Stimulated activated CD4-positive, alpha-beta T cell treated with anti-CD3 and anti-CD28 coated beads, Interleukin-1b, Interleukin-23, amount 100 ng/mL, for 1 hour (primary cell): ENCODE measurements at places on chromosomes 12 and 14.

GRCh38 chr14:76940021-76940760 is 88.3 kb downstream of the IRF2BPL start:
- DNase-seq: no peak

DNA sequence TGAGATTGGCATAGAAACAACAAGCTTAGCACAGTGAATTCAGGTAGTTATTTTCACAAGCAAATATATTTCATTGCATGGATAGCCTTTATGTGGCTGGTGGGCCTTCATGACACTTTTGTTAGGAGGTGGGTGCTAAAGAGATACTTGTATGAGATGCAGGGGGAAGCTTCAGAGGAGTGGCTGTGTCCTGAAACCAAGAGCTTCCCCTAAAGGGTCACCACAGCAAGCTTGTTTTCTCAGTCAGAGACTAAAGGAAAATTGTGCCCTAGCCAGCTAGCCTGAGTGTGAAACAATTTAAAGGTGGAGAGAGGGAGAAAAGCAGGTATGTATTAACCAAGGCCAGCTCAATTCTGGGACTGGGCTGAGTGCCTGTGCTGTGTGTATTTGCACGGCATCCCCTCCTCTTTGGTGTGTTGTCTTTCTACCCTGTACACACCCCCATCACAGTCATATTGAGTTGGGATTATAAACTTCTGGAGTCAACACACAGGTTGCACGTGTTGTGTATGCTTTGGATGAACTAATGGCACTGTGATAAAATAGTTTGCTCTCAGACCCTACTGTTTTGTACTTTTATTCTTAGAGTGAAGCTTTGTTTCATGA is 79.2 kb downstream of the RASSF8 start:
- no peak for DNase-seq

DNA sequence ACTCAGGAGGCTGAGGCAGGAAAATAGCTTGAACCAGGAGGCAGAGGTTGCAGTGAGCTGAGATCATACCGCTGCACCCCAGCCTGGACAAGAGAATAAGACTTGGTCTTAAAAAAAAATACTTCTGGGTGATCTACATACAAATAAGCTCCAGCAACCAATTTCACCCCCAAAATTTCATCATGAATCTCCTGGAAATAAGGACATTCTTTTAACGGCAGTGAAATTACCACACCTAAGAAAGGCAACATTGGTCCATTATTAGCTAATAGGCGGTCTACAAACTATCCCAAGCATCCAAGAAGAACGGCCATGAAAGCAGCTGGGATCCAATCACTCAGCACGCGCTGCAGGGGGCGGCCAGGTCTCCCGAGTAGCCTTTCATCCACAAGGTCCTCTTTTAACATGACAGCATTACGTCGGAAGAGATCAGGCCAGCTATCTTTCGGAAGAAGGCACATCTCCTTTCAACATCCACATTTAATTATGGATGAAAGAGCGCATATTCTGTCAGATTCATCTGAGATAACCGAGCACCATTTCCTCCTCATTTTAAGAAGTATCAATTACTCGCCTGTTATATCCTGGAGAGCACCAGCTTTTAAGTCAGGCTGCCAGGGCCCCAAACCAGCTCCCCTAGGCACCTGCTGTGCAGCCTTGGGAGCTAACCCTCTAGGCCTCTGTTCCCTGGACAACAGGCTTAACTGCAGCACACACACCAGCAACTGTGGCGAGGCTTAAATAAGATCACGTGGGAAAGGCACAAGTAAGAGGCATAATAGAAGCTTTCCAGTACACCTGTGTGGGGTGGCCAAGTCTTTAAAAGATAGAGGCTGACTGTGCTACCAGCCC is 4.2 kb downstream of the SLC15A4 start:
- DNase-seq: no peak

DNA sequence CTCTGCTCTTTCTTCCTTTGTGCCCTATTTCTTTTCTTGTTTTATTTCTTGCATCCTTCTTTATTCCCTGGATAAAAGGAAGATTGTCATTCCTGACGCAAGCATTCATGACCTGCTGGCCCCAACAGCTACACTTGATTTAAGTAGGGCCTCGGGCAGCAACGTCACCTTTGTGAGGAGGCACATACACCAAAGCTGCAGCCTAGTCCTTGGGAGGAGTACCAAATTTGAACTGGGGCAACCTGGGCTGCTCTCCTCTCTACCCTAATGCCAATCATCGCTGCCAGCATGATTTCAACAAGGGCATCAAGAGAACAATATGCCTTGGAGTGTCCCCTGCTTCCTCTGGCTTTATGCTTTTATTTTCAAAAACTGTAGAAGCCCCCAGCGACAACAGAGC is 76.4 kb downstream of the C12orf50 start:
- no peak for DNase-seq

DNA sequence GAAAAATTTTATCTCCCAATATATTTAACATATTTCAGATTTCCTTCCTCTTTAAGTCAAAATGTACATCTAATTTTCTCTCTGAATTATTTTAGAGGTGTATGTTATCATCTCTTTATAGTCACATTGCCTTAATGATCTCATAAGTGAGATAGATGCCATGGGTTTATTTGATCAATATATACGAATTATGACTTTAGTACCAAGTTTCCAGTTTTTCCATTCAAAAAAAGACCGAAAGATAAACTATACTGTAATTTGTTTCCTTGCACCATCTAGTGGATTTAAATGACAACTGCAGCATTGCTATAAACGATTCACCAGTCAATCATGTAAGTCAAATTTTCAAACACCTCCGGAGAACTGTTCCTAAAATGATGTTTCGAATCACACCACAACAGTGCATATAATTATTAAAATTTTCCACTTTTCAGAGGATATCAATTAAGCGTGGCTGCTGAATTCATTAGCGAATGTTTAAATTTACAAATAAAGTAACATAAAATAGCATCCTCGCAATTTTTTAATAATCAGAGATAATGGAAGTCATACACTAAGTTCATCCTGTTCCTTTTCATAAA is 419 bp upstream of the ATXN7L3B start:
- no peak for DNase-seq

GRCh38 chr14:58598028-58598803 is 39.5 kb upstream of the DACT1 start:
- no peak for DNase-seq

- no peak for DNase-seq
Observed at GRCh38 chr12:96513681-96514080, 24.3 kb downstream of the CFAP54 start.

- DNase-seq: no peak
Observed at GRCh38 chr14:94633121-94633520, 20.9 kb downstream of the SERPINA3 start.

GRCh38 chr14:73264080-73264884 is 27.0 kb downstream of the PAPLN start:
- no peak for DNase-seq

GRCh38 chr12:71415336-71416231 is 24.0 kb upstream of the LGR5 start:
- no peak for DNase-seq

DNA sequence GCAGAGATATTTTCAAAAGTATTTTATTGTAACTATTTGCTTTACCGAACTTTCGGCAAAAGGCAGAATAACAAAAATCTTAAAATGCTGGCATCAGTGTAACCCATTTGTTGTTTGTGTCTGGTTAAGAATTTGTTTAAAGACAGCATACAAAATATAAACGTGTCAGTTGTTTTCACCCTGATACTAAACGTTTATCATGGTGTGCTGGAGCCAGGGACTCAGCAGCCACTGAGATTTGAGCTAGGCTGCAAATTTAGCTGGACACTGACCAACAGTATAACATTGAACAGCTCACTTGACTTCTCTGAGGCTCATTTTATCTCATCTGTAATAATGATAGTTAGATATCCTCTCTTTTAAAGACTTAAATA is 183.7 kb downstream of the TMTC3 start:
- no peak for DNase-seq

DNA sequence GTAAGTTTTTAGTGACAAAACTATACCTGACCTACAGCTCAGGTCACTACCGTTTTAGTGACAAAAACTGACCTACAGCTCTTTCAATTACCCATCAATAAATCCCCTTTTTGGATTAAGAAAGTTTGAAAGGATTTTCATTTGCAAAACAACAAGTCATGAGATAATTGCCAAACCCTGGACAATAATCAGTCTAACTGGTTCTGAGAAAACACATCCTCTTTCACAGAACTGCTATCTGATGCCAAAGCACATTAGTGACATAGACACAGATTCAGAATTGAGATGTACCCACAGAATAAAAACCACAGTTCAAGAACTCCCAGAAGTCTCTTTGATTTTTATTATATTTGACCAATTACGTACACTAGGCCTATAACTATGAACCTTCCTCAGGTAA is 126.0 kb upstream of the COCH start:
- no peak for DNase-seq

GRCh38 chr12:29051221-29051620 is 97.9 kb upstream of the FAR2 start:
- DNase-seq: no peak

GRCh38 chr12:27505761-27506160 is 18.2 kb upstream of the PPFIBP1 start:
- DNase-seq: no peak

- DNase-seq: no peak
Observed at GRCh38 chr14:99972748-99973466, 92.3 kb upstream of the EVL start.

DNA sequence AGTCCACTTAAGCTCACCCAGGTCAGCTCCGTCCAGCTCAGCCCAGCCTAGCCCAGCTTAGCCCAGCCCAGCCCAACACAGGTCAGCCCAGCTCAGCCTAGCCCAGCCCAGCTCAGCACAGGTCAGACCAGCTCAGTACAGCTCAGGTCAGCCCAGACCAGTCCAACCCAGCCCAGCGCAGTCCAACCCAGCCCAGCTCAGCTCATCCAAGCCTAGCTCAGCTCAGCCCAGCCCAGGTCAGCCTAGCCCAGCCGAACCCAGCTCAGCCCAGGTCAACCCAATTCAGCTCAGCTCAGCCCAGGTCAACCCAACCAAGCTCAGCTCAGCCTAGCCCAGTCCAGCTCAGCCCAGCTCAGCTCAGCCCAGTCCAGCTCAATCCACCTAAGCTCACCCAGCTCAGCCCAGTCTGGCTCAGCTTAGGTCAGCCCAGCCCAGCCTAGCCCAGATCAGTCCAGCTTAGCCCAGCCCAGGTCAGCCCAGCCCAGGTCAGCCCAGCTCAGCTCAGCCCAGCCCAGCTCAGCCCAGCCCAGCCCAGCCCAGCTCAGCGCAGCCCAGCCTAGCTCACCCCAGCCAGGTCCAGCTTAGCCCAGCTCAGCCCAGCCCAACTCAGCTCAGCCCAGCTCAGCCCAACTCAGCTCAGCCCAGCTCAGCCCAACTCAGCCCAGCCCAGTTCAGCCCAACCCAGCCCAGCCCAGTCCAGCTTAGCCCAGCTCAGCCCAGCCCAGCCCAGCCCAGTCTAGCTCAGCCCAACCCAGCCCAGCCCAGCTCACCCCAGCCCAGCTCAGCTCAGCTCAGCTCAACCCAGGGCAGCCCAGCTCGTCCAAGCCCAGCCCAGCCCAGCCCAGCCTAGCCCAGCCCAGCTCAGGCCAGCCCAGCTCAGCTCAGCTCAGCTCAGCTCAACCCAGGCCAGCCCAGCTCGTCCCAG is 184.0 kb downstream of the TMEM121 start:
- DNase-seq: no peak

- no peak for DNase-seq
Observed at GRCh38 chr14:60253649-60254048, 4.6 kb downstream of the PPM1A start.

DNA sequence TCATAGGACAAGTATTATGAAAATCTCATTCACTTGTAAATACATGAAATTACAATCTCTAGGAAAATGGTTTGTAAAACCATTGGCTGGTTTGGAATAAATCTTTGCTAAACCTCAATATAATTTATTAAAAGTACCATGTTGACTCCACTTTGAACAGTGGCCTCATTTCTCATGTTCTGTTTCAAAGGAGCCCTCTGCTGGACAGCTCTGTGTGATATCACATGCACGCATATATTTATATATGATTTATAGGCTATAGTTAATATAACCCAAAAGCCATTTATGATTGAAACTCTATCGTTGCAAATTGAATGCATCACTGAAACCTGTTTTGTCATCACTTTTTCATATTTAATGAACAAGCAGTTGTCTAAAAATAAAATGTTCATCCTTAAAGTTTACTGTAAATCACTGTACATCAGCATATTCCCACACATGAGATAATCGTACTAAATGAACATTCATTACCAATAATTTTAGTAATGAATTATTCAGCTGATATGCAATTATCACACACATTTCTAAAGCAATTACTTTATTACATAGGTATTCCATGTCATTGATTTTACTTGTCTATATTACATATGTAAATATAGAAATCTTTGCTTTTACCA is 493.8 kb downstream of the NPAS3 start:
- DNase-seq: no peak

- DNase-seq: no peak
Observed at GRCh38 chr12:130075497-130076076, 86.7 kb upstream of the FZD10 start.

DNA sequence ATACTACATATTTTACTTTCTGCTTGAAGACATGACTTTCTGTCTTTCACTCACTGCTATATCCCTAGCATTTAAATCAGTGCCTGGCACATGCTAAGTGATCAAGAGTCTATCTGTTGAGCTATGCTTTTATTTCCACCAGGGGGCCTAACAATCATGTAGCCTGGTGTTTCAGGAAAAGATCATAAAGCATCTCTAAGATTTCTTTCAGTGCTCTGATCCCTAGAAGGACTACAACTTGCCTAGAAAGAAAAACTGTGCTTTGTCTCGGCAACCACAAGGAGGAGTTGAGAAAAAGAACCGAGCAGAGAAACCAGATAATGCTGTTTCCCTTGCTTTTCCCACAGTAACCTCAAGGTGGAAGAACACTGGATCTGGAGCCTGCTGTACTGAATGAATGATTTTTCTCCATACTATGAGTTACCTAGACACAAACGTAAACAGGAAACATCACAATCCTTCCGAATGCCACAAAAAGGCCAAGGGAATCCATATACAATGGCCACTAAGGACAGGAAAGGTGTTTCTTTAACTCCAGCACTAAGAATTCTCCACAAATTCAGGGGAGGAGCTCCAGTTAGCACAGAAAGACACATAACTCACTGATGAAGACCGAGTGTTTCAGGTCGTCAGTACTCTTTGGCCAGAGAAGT is 1.2 kb downstream of the CRY1 start:
- no peak for DNase-seq

DNA sequence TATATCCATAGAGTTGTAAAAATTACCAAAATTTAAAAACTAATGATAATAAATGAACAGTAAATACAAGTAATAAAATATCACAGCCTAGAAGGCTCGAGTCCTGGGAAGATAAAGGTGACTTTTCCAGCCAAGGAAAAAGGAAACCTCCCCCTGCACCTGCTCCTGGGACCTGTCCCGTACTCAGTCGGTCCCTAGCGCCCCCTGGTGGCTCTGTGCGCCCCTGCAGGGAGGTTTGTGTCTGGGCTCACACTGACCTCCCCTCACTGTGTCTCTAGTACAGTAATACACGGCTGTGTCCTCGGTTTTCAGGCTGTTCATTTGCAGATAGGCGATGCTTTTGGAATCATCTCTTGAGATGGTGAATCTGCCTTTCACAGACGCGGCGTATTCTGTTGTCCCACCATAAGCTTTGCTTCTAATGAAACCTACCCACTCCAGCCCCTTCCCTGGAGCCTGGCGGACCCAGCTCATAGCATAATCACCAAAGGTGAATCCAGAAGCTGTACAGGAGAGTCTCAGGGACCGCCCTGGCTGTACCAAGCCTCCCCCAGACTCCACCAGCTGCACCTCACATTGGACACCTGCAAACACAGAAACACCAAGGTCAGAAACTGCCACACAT is 1030.4 kb downstream of the TMEM121 start:
- peak; percentile 76 for DNase-seq

GRCh38 chr12:100860611-100861010 is 66.0 kb downstream of the ANO4 start:
- no peak for DNase-seq
